ENCODE measurements at places on chromosomes 5 and 9.

- DNase-seq: no peak
Observed at GRCh38 chr5:68277431-68277830, 61.9 kb downstream of the PIK3R1 start.

DNA sequence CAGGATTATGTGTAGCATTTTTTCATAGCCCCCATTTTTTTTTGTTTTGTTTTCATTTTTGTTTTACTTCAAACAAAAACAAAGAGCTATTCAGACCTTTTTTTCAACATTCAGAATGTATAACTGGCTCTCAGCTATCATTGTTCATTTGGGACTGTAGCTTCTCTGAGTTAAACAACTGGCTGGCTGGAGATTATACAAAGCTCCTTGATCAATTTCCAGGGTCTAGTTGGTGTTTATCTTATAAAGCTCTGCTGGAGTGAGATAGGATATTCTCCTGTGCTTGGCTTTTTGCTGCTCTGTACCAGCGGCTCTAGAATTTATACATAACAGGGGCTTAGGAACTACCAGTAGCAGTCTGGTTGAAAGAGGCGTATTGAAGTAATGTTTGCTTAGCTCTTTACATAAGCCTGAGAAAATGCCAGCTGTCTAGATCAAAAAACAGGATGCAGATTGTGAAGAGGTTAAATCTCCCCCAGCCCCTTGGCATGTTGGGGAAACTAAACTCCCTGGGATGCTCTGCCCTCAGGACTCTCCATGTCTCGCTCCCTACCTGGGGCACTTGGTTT, 15.2 kb downstream of the GARNL3 start:
- DNase-seq: peak; percentile 45

- DNase-seq: peak; percentile 24
Observed at GRCh38 chr5:14665949-14666348, 1.4 kb downstream of the OTULIN start.

DNA sequence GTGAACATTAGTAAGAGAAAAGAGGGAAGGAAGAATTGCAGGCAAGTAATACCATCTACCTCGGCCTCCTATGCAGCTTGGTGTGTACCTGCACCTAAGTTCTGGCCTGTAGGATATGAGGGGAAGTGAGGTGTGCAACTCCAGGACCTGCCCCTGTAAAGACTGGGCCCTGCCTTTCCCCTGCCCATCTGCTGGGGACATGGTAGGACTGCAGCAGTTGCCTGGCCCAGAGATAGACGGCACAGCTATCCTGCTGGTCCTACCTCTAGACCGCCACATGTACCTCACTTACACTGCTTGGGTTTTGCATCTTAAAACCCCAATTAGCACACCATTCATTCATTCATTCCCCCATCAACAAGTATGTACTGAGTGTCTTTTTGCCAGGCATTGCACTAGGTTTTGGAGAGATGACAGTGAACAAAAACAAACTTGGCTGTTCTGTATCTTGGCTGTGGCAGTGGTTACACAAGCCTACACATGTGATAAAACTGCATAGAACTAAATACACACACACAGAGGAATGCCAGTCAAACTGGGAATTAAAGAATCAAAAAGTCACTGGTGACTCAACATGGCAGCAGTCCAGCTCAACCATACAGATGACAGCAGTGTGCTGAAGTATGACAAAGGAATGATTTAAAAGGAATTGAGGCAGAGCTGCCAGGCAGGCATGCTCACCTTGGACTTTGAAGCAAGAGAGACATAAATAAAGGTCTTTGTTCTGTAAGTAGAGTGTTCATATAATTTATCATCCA, 23.3 kb upstream of the MGAT1 start:
- DNase-seq: no peak

DNA sequence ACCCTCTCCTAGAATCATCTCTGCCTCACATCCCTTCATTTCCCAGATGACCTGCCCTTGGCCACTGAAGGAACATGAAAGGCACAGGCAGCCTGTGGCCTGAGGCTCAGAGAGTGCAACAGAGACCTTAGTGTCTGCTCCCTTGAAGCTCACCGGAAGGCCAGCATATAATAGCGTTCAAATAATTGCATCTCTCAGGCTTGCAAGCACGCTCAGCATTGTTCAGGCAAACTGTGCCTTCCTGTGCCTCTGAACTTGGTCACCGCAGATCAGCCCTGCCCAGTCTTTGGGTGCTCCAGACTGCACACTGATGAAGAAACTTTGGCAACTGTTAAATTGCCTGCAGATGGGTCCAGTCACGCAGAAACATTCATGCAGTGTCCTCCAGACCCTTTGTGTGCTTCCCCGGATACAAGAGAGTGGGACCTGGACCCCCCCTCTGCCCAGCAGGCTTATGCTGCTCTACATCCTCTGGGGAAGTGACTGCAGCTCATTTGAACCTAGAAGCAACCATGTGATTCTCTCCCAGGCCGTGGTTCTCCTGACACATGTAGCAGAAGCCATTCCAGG, 216.0 kb upstream of the ANKRD55 start:
- no peak for DNase-seq

DNA sequence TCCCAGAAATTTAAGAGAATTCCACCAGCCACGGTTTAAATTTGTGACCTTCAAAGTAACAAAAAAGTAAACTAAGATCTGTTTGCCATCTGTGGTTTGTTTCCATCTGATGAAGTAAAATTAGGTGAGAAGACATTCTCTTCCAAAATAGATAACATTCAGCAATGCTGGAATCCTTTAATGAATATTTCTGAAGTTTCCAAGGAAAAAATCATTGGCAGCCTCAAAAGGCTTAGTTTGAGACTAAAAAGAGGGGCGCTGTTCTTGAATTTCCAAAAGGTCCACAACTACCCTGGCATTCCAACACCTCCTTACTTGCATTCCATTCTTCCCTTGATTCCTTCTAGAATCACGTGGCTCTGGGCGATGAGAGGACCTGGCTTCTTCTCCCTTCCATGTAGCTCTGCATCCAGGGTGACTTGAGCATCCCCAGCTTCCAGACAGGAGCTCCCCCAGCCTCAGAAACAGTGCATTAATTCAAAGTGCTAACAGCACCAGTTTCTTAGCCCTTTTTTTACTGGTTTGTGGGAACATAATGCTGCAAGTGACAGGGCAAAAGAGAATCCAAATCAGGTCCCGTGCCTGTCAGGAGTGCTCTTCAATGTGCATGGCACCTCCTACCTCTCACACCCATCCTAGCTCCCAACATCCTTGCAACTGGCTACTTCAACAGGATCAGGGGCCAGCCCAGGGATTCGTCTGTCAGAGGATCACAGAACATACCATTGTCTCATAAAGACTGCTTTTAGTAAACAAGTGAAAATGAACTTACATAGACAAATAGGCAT, 191.5 kb upstream of the S1PR3 start:
- DNase-seq: no peak

- DNase-seq: no peak
Observed at GRCh38 chr5:150758203-150758530, 650 bp downstream of the DCTN4 start.

DNA sequence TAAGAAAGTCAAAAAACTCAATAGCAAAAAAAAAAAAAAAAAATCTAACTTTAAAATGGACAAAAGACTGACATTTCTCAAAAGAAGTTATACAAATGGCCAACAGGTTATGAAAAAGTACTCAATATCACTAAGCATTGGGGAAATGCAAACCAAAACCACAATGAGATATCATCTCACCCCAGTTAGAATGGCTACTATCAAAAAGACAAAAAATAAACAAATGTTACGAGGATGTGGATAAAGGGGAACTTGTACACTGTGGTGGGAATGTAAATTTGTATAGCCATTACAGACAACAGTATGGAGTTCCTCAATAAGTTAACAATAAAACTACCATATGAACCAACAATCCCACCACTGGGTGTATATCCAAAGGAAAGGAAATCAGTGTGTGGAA, 37.2 kb downstream of the ENC1 start:
- DNase-seq: no peak

- no peak for DNase-seq
Observed at GRCh38 chr5:58974083-58974482, 391.2 kb downstream of the RAB3C start.

DNA sequence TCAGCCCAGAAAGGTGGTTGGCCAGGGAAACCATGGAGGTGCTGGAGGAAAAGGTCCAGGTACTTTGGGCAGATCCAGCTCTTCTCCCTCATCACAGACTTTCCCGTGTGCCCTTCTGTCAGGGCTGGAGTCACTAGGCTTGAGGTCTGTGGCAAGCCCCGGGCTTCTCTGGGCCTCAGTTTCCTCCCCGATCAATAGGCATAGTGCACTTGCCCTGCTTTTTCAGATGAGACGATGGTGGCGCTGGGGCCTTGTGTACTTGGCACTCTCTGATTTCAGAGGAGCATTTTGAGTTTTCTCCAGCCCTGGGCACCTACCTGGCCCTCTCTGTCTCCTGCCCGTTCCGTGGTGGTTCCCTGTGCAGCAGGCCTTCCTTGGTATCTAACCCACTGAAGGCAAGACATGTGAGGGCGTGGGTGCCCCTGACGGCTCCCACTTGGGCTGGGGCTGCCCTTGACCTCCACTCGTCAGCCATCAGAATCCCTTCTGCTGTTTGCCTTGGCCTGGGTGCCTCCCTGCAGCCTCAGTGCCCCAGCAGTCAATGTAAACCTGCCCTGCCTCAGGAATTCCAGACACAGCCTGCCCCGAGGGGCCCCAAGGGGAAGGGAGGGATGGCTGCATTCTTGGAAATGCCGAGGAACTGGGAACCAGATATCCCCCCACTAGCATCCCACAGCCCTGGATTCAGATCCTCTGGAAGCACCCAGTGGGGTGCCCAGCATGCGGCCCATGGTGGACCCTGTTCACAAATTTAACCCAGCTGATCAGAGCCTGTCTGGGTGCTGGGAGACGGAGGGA, 66.3 kb upstream of the COL5A1 start:
- DNase-seq: no peak

DNA sequence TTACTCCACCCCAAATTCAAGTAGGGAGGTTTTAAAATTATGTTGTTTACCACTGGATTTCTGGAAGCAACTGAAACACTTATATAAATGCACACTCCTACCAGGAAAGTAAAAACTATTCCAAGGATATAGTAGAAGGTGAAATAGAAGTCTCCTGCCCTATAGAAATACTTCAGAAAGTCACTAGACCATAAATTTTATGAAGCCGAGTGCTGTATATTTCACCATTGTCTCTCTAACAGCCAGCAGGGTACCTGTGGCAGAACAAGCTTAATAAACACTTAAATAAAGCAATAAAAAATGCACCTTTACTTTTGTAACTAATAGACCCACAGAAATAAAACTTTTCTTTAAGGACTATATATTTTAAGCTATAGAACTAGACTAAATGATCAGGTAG, 631.6 kb downstream of the PDE4D start:
- DNase-seq: no peak

DNA sequence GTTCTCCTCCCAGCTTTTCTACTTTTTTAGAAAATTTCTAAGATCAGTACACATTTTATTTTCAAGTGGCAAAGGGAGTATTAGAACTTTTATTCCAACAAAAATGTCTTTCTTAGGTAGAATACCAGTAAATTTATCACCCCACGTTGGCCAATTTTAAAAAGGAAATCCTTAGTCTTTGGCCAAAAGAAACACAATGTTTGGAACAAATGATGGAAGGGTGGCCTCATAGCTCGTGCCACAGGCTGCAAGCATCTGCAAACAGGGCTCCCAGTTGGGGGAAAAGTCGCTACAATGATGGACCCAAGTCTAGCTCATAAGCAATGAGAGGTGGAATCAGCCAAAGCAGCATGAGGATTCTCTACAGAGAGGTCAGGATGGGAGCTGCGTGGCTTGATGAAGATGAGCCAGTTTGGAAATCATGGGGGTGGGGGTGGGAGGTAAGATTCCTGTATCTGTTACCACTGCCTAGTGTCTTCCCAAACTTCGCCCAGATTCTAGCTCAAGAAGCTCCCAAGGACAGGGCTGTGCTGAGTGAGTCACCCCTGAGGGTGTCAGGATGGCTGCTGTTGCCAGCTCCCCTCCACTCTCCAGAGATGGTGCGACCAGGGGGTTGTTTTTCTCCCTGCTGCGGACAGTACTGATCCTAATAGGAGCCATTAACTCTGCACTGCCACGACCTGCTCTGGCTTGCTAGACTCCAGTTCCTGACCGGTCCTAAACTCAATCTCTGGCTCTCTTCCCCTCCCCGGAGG, 75.6 kb downstream of the DCP2 start:
- DNase-seq: no peak

DNA sequence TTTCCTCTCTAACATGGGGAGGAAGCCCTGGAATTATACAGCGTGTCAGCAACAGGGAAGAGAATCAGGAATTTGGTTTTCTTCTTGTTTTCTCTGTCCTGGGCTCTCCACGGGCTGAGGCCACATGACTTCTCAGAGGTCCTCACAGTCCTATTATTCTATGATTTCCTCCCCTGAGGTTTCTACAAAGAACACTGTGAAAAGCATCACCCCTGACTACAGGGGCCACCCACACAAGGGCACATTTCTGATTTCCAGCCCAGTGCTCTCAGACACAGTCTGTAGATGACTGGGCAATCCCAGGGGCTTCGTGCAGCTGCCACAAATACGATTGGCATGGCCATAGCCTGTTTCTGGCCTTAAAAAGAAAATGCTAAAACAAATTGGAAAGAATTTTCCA, 284.9 kb downstream of the CEMIP2 start:
- no peak for DNase-seq

DNA sequence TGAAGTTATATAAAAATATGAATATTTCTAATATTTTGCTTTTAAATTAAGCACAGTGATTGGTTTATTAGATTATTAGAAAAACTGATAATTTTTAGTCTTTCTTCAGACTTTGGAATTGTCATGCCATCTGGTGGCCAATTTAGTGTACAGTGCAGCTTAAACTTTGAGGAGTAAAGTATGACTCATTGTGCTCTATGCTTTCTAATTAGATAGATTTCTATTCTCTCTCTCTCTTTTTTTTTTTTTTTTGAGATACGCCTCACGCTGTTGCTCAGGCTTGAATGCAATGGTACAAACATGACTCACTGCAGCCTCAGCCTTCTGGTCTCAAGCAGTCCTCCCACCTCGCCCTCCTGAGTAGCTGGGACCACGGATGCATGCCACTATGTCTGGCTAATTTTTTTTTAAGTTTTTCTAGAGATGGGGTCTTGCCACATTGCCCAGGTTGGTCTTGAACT, 42.1 kb upstream of the GPR21 start:
- DNase-seq: no peak

- no peak for DNase-seq
Observed at GRCh38 chr5:55538661-55539060, 3.9 kb upstream of the PLPP1 start.

- no peak for DNase-seq
Observed at GRCh38 chr5:41842777-41843176, 27.4 kb downstream of the OXCT1 start.

Data from WERI-Rb-1 (cell line).